NB4 (cell line): ENCODE measurements at places on chromosomes 7 and 10.

DNA sequence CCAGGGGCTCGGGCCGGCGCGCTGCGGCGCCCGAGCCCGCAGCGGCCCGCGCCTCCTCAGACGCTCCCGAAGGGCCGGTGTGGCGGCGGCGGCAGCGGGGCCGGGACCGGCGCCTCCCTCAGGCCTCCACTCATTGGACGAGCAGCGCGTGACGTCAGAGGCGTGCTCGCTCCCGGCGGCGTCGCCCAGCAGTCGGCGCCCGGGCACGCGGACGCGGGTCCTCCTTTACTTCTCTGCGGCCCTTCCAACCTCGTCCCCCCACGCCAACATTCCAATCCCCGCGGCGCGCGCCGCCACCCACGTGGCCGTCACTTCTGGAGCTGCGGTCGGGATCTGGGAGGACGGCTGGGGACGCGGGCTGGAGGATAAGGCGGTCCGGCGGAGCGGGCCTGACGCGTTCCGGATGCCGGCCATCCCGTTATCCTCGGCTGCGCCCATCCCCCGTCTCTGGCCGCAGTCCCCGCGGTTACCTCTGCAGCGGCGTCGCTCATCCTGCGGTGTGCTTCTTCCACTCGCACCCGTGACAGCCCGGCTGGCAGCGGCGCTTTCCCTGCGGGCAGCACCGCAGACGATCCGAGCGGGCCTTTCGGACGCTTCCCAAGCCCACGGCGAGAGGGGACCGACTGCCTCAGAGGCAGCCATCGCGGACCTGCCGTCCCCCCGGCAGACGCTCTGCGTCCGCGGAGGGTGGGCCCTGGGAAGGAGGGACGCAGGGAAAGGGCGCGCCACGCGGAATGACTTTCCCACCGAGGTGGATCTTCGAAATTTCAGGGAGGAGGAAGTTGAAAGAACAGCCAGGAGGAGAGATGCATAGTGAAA lies at the start of gene PDZD8:
TSS of gene PDZD8 (minus strand) at position 81 of the 819 bp plus-strand sequence. CDS start 213 bp downstream, outside the sequence.
- peak; percentile 95 for DNase-seq

GRCh38 chr7:15747301-15747700 lies 60.8 kb upstream of the MEOX2 start:
- no peak for DNase-seq

- no peak for DNase-seq
Observed at GRCh38 chr7:45898222-45898621, 9.9 kb downstream of the IGFBP1 start.

DNA sequence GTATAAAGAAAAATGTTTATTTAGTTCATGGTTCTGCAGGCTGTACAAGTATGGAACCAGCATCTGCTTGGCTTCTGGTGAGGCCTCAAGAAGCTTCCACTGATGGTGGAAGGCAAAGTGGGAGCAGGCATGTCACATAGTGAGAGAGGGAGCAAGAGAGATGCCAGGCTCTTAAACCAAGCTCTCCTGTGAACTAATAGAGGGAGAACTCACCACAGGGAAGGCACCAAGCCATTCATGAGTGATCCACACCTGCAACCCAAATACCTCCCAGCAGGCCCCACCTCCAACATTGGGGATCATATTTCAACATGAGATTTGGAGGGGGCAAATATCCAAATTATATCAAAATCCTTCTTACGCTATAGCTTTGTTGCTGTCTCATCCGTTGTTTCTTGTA lies 113.1 kb downstream of the CPED1 start:
- no peak for DNase-seq

GRCh38 chr10:71255808-71256660 lies 43.7 kb downstream of the UNC5B start:
- peak; percentile 54 for DNase-seq

- DNase-seq, result no peak
Observed at GRCh38 chr10:23200586-23200985, 8.5 kb downstream of the PTF1A start.

DNA sequence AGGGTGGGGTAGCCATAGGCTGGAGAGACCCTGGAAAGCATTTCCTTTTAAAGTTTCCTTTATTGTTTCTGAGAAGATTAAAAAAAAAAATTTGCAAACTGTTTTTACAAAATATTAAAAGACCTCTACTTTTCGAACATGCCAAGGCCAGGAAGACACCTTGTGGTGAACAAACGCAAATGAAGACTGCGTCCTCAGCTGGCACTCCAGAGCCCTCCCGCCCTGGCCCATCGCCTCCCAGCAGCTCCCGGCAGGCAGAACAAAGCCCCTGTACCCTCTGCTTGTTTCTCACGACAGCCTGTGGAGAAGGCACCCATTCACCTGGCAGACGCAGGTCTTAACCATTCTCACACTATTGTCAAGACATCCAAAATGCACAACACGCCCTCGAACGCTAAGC lies 56.4 kb downstream of the ESYT2 start:
- DNase-seq, result no peak

- no peak for DNase-seq
Observed at GRCh38 chr7:129989466-129989865, 36.7 kb upstream of the UBE2H start.

DNA sequence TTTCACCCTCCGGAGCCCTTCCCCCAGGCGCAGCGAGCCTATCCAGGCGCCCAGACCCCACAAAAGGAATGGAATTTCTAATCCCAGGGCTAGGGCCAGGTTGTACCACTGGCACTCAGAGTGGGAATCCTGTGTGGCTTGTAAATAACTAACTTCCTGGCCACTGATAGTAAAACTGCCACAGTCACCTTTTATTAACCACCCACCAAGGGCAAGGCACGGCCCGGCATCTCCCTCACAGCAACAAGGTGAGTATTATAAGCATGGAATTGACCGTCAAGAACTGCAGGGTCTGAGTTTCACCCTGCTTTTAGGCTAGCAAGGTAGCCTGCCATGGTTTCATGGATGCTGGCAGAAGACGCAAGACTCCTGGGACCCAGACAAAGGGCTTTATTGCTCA lies 51.1 kb downstream of the SPOCK2 start:
- DNase-seq, result no peak

- DNase-seq, result no peak
Observed at GRCh38 chr10:120978589-120979252, 127.6 kb downstream of the WDR11 start.

- DNase-seq, result no peak
Observed at GRCh38 chr10:99396471-99396870, 34.0 kb downstream of the GOT1 start.

DNA sequence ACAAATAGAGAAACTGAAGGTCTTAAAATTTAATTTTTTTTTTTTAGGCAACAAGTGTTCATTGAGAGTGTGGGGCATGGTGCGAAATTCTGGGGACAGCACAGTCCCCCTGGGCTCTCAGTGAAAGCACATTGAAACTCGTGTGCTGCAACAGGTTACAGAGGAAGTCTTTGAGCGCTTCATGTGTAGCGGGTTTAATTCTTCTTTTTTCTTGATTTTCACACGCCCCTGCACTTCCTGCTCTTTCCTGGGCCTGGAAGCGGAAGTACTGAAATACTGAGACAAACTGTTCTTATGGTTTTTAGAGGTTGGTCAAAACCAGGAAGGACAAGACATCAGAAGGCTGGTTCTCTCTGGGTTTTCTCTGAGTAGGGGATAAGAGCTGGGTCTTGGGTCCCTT lies 203.5 kb downstream of the PTEN start:
- DNase-seq, result peak; percentile 60

GRCh38 chr7:128770233-128770632 lies 5.4 kb downstream of the OPN1SW start:
- no peak for DNase-seq

- DNase-seq, result no peak
Observed at GRCh38 chr7:121057878-121058277, 69.4 kb downstream of the CPED1 start.

- no peak for DNase-seq
Observed at GRCh38 chr7:12601302-12601869, 30.9 kb downstream of the SCIN start.

- no peak for DNase-seq
Observed at GRCh38 chr7:9241826-9242225, 808.4 kb downstream of the NXPH1 start.

DNA sequence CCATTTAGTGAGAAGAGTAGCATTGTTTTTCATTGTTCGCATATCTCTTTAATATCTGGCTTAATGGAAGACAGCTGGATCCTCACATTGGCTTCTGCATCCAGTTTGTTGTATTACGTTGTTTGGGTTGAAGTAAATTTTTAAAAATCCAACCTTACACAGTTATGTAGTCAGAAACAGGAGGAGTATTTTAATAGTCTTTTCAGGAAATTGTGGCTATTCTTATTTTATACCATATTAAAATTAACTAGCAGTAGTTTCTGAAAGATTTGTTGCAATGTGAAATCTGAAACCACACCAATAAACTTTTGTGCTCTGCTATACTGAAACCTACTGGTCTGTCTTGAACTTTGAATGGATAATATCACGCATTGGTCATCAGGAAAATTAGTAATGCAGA lies 27.9 kb downstream of the MYPN start:
- no peak for DNase-seq

GRCh38 chr10:103947799-103948516 lies 19.0 kb upstream of the SLK start:
- no peak for DNase-seq

DNA sequence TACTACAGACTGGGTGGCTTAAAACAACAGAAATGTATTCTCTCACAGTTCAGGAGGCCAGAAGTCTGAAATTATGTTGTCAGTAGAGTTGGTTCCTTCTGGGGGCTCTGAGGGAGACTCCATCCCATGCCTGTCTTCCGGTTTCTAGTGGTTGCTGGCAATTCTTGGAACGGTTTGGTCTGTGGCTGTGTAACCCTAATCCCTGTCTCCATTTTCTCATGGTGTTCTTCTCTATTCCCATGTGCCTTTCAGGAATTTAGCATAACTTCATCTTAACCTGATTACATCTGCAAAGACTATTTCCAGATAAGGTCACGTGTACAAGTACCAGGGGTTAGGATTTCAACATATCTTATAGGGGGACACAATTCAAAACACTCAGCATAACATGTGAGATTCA lies 73.2 kb downstream of the FAM241B start:
- DNase-seq, result no peak

GRCh38 chr7:50217821-50218281 lies 86.7 kb upstream of the IKZF1 start:
- DNase-seq, result peak; percentile 98

DNA sequence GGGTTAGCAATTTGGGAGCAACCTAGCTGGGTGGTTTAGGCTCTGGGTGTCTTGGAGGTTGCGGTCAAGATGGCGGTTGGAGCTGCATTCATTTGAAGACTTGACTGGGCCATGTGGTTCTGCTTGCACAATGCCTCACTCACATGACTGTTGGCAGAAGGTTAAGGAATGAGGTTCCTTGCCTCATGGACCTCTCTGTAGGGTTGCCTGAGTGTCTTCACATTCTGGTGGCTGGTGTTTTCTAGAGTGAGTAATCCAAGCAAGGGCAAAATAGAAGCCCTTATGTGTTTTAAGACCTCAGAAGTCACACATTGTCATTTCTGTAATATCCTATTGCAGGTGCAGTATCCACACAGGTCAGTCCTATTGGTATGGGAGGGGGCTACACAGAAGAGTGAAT lies 52.0 kb downstream of the CDK14 start:
- DNase-seq, result no peak
